Activated naive CD4-positive, alpha-beta T cell (primary cell): ENCODE measurements at places on chromosomes 1 and 21.

GRCh38 chr1:164618202-164618564 is 59.2 kb downstream of the PBX1 start:
- DNase-seq, result no peak

GRCh38 chr1:244087611-244088010 is 36.5 kb downstream of the ZBTB18 start:
- DNase-seq, result no peak

DNA sequence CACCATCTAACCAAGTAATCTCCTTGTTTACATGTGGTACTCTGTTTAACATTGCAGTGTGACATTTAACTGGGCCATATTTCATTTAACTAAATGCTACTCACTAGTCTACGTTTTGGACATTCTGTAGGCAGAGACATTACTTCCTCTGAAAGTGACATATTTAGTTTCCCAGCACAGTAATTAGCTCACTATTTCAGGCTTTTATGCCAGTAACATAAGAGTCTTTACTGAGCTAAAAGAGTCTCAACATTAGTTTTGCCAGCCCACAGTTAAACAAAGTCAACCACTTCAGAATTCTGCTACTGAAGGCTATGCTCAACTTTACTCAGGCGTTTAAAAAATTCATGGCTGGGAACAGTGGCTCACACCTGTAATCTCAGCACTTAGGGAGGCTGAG is 2.6 kb upstream of the TNFRSF9 start:
- DNase-seq, result no peak

GRCh38 chr1:225919906-225920305 is 4.1 kb downstream of the PYCR2 start:
- no peak for DNase-seq

DNA sequence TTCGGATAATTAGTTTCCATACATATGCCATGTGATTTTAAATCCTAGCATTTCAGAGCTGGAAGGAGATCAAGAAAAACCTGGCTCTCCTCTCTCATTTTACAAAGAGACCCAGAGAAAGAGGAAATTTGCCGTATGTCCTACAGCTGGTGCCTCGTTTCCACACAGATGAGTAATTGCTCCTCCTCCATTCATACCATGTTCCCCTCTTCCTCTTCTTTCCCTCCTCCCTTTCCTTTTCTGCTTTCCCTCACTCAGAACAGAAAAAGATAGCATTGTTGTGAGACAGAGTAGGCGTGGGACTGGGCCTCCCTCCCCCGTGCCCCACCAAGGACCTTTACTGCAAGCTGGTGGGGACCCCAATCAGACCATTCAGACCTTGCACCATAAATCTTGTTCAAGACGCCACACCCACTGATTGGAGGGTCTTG is 13.7 kb upstream of the SLC44A3 start:
- no peak for DNase-seq

DNA sequence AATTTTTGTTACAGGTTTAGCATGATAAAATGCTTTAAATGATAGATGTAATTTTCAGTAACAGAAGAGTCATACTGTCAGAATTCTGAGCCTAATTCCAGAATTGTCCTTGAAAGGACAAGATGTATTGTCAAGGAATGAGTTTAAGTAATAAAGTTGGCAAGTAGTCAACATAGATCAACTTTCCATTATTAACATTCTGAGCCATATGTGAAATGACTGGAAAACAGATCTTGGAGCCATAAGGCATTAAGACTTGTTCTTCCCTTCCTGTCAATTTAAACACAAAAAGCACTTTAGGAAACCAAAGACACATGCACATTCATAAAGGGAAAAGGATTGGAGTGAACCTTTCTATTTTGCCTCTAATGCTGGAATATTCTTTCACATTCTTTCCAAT is 107.0 kb downstream of the ODF2L start:
- DNase-seq, result no peak

GRCh38 chr21:44456214-44456914 is 1.1 kb downstream of the LRRC3 start:
- no peak for DNase-seq

- DNase-seq, result no peak
These were observed 58.4 kb upstream of the COL6A1 start for GRCh38 chr21:45923146-45923545.

DNA sequence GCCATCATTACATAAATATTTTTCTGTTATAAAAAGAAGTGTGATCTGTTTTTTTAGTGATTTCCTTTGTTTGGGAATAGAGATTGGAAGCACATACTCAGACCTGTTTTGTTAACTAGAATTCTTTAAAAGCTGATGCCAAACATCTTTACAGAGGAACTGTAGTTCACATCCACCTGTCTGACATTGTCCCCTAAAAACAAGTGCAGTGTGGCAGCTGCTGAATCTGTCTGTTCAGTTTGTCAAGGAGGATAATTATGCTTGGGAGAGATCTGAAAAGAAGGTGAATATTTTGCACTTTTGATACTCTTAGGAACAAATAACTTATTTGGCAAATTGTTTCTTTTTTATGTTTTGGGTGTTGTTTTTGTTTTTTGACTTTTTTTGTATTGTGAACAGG is 13.6 kb downstream of the AGMAT start:
- DNase-seq, result no peak

DNA sequence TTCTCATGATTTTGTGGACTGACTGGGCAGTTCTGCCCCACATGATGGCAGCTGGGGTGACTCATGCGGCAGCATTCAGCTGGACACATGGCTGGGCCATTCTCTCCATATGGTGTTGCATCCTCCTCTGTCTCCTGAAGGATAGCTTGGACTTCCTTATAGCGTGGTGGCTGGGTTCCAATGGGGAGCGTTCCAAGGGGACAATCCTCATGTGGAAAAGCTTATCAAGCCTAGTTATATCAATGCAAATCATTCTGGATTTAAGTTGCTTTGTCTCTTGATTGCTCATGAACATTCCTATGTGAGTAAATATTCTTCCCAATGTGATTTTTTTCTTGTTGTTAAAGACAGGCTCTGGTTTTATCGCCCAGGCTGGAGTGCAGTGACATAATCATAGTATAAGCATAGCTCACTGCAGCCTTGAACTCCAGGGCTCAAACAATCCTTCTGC is 13.2 kb upstream of the SLC2A1 start:
- DNase-seq, result no peak

DNA sequence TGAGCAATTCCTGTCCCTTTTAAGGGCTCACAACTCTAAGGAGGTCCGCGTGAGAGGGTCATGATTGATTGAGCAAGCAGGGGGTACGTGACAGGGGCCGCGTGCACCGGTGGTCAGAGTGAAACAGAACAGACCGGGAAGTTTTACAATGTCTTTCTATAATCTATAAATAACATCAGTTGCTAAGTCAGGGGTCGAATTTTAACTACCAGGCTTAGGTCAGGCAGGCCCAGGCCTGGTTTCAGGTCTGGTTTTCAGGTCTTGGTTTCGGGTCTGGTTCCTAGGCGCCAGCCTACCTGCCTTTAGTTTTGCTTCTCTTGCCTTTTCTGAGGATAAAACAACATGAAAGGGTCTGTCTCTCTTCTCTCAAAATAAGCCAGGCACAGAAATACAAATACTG is 476.0 kb upstream of the CAMK1G start:
- no peak for DNase-seq

DNA sequence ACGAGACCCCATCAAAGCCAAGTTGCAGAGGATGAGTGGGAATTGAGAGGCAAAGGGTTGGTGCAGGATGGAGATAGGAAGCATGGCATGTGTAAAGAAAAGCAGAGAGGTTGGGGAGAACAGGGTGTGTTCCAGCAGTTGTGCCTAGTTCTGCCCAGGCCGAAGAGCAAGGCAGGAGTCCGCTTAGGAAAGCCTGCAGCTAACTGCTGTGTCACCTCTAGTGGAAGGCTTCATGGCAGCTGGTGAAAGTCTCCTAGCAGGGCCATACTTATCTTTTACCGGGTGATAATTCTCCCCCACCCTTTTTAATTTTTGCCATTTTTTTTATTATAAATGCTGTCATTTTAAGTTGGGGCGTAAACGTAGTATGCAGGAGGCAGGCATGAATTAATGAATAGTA is 93.6 kb downstream of the NFIA start:
- no peak for DNase-seq

- no peak for DNase-seq
These were observed 160.6 kb upstream of the USP24 start for GRCh38 chr1:55375617-55376258.

DNA sequence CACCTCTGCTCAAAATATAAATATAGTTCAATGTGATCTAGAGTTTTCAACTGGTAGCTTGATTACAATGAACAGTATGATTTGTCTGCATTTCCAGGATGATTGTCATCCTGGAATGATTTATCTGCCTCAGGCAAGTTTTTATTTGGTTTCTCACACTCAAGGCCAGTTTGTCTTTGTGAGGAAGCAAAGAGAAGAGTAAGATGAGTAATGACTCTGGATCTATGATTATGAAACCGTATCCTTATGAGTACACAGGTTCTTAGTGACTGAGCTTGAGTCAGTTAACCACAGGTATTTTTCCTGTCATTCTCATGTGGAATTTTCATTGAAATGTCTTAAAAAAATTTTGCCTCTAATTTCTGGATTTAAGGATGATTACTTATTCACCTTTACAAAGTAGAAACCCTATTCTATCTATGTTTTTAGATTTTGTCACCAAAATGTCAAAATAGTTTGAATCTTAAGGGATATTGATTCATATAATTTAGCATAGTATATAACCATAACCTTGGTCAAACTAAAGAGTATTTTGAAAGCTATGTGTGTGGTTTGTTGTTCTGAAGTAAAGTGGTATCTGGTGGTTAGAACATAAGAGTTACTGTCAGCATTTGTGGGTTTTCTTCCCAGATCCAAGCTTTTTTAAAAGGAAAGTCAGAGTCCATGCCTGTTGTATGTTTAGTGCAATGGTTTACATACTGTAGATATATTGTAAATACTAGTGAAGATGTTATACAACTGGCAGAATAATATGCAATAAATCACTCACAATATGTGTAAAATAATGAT is 145.0 kb downstream of the RASAL2 start:
- no peak for DNase-seq

GRCh38 chr1:111320066-111320879 is 29.6 kb downstream of the CHIA start:
- no peak for DNase-seq

GRCh38 chr1:44678626-44679025 is 4.1 kb downstream of the ARMH1 start:
- DNase-seq, result no peak

DNA sequence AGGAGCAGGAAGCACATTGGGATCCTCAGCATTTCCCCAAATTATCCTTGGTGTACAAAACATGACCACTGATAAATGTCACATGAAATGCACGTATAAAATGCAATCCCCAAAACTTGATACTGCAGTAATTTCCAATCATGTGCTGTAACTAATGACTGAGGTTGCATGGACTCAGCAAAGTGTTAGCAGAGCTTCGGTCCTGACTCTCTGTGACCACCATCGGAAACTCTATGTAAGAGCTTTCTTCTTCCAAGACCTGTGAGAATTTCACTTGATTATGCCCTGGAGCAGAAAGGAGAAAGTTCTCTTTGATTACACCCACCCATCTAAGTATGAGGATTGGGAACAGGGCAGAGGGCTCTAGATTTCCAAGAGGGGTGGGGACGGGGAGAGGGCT is 908 bp downstream of the CD53 start:
- DNase-seq, result no peak

- no peak for DNase-seq
These were observed 25.2 kb downstream of the PRAMEF20 start for GRCh38 chr1:13435458-13435857.

DNA sequence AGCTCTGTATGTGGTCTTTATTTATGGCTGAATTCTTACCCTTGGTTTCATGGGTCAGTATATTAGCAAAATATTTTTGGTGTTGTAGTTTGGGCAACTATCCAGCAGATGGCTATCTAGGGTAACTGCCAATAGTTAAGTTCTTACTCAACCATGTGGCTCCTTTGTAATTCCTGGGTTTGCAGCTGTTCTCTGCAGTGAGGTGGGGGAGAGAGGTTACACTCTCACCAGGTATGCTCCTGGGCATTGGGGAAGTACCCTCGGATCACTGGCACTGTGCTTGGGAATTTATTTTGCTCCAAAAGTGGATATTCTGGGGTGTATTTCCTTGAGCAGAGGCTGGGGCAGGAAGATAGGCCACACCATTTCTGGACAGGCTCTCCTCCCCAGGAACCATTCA is 436.7 kb upstream of the TMPRSS15 start:
- no peak for DNase-seq

DNA sequence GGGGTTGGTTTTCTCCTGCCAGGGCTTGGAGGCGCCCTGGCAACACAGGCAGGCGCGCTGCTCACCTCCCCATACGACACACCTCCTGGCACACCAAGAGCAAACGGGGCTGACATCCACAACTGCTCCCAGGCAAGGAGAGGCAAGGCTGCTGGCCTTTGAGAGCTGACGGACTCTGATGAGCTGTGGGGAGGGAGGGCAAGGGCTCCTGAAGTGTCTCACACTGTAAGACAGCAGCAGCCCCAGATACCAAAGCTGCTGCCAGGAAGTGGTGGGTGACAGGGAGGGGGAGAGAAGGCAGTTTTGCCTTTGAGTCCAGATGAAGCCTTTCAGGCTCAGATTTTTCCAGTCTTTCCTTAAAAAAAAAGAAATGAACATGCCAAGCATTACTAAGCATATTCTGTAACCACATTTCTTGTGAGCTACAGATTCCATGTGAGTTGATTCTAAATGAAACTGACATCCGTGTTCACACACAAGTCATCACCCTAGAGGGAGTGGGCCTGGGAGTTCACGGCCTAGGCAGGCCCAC is 24.3 kb downstream of the PGBD5 start:
- no peak for DNase-seq

GRCh38 chr1:9823943-9824701 is at the start of gene CLSTN1:
CLSTN1 (minus strand) TSS chr1:9823965; CDS start chr1:9823733, 232 bp downstream.
- DNase-seq, result peak; percentile 90

DNA sequence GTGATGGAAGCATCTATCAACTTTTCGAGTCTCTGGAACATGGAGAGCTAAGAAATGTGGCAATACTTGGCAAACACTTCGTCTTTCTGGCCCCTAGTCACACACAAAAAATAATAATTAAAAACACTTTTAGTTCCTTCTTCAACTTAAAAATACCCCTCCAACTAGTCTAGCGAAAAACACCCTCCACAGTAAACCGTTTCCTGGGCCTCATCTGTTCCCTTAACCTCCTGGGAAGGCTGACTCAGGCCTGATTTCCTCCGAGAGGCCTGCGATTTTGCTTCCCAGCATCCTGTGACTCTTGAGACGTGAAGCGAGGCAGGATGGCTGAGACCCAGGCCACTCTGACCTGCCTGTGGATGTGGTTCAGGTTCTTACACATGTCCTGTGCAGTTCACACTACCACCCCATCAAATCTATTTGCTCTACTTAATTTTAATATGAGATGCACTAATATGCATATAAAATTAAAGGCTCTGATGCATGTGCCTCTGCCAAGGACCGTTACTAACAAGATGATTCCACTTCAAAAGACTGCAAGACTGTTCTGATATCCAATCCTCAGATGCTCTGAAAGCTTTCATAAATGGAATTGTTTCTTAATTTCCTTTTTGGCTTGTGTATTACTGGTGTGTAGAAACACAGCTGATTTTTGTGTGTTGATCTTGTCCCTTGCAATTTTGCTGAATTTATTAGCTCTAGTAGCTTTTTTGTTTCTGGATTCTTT is 3.5 kb downstream of the NAV1 start:
- DNase-seq, result no peak
